ENCODE measurements at places on chromosomes 2 and 18. TPM values are rescaled to one million over a fixed set of nuclear protein-coding genes. Genes with fewer than 3 reads are reported as not detected.

The SERPINB3 gene
- total RNA-seq: not detected

The SPHKAP gene
- total RNA-seq: not detected

The SMIM21 gene
- not detected for total RNA-seq

The MEP1B gene
- total RNA-seq: not detected

The FAM237A gene
- total RNA-seq: not detected

The FAM228A gene
- 0.18 TPM for total RNA-seq

The STPG4 gene
- total RNA-seq: not detected

The SETBP1 gene
- total RNA-seq: 15.0 TPM

The DCTN1 gene
- total RNA-seq: 293 TPM

The SERPINB4 gene
- total RNA-seq: not detected

The CFAP65 gene
- total RNA-seq: not detected

The GKN2 gene
- not detected for total RNA-seq

The IL1R2 gene
- 0.57 TPM for total RNA-seq

The LOXHD1 gene
- not detected for total RNA-seq

The ZNF638 gene
- 123 TPM for total RNA-seq

The EVX2 gene
- total RNA-seq: not detected

The GCG gene
- total RNA-seq: not detected

The PRSS56 gene
- total RNA-seq: not detected

The WBP1 gene
- total RNA-seq: 27.6 TPM

The CHRNA1 gene
- total RNA-seq: not detected

The RUFY4 gene
- total RNA-seq: not detected

The ELOA2 gene
- total RNA-seq: not detected

The KCNG2 gene
- not detected for total RNA-seq

The ARHGAP15 gene
- total RNA-seq: not detected

The PTPN2 gene
- total RNA-seq: 29.4 TPM

The UGT1A5 gene
- total RNA-seq: not detected

The TTC39C gene
- 51.8 TPM for total RNA-seq

The VWA3B gene
- total RNA-seq: not detected

The RAB31 gene
- total RNA-seq: 90.4 TPM

The CAPN14 gene
- total RNA-seq: 0.16 TPM

The TMEM247 gene
- total RNA-seq: not detected

The TRMT61B gene
- total RNA-seq: 15.2 TPM

The SLC5A7 gene
- not detected for total RNA-seq

The SPATA3 gene
- not detected for total RNA-seq

The PAX8 gene
- total RNA-seq: 1.5 TPM

The EXOC6B gene
- total RNA-seq: 28.4 TPM

The POMC gene
- total RNA-seq: 0.63 TPM

The ZNF2 gene
- total RNA-seq: 6.9 TPM

The NAT8 gene
- not detected for total RNA-seq

The OTOS gene
- total RNA-seq: not detected

The SLC14A1 gene
- 5.6 TPM for total RNA-seq

The NYAP2 gene
- total RNA-seq: not detected

The FBXO48 gene
- total RNA-seq: 0.99 TPM

The POU3F3 gene
- not detected for total RNA-seq

The MRPS5 gene
- 30.4 TPM for total RNA-seq

The CTLA4 gene
- total RNA-seq: not detected

The CYRIA gene
- 5.6 TPM for total RNA-seq

Data from fibroblast of the aortic adventitia (primary cell).